ENCODE measurements at places on chromosomes 4 and X. TPM values are rescaled to one million over a fixed set of nuclear protein-coding genes. Genes with fewer than 3 reads are reported as not detected.

DNA sequence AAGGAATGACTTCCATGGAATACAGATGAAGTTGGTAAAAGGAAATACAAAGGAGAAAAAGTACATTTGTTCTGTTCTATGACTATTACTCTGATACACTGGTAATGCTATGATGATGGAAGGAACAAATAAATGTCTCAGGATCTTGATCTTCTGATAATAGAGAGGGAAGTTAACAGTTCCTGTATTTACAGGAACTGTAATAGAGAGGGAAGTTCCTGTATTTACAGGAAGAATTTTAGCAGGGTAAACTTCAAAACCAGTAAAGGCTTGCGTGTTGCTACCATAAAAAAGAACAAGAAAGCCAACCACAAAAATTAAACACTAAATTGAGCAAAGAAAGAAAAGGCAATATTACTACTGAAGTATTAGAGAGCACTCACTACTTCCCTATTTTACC is 91.7 kb upstream of the HPGD start:
- DNase-seq = no peak

GRCh38 chr4:173509036-173510001 is 20.7 kb downstream of the HAND2 start:
- peak; percentile 64 for DNase-seq

- DNase-seq = no peak
Observed at GRCh38 chr4:169236078-169236477, 34.7 kb downstream of the SH3RF1 start.

DNA sequence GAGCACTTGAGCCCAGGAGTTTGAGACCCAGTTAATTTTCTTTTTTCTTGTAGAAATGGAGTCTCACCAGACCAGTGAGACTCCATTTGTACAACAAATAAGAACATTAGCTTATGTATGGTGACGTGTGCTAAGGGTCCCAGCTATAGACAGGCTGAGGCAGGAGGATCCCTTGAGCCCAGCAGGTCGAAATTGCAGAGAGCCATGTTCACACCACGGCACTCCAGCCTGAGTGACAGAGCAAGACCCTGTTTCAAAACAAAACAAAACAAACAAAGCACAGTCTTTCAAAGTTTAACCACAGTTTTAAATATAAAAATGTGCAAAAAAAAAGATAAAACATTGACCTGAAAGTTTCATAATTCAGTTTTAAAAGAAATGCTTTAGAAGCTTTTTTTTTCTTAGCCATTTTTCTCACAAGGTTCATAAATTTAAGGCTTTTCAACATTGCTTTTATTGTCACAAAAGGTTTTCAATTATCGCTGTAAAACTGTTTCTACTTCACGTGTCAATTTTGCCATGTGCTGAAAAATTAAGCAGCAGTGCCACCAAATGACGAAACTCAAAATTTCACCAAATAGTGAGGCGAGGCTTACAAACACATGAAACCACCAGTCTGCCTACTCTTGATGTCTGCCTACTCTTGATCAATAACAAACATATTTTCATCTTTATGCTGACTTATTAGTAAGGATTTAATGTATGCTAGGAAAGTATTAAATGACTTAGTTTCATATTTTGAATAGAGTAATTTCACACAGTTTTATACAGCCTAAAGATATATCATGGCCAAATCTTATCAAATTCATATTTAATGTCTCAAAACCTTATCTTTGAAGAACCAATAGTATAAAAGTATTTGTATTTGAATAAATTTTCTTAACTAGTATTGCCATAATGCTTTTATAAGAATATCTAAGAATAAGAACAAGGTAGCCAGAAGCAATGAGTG is 126.3 kb downstream of the NEK1 start:
- no peak for DNase-seq

DNA sequence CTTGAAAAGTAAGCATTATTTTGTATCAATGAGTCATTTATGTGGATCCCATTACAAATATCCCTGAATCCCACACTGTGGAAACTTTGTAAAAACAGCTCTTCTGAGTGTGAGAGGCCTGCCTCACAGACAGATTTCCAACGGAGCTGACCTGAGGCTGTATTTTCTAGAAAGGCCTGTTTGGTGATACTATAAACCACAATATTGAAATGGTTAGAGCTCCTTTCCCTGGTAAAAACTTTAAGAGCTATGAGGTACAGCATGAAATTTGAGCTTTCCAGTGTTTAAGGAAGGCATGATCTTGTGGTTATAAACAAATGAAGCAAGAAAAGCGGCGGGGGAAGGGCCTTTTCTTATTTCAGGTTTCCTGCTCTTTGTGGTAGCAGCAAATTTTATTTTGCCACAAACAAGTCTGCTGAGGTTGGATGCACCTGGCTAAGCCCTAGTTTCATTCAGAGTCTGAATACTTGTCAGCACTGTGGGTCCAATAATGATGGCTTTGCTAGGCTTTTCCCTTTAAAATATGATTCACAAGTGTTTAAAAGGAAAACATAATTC is 86.8 kb upstream of the ETNPPL start:
- no peak for DNase-seq

- DNase-seq = no peak
Observed at GRCh38 chr4:174826660-174827059, 2.4 kb downstream of the GLRA3 start.

Gene SPON2
- 13.9 TPM for total RNA-seq

Gene NIPAL1
- 0.25 TPM for total RNA-seq

Gene ARHGEF38
- not detected for total RNA-seq

All from left ventricle myocardium inferior (tissue), 1 donor.